Stimulated activated memory B cell treated with anti-CD40 and anti-IgM and Interleukin-4, amounts not matched to agents 10 μg/mL and 1 μg/mL and 100 μg/mL, for 72 hours (primary cell): ENCODE measurements at places on chromosomes 1 and 21.
A peak's percentile ranks its signal among the peaks of the same experiment; 100 is the strongest.

- H3K27ac ChIP-seq, result no peak overlapping the region
- H3K27me3 ChIP-seq, result no peaks in the 10 kb centered on the region
- peaks cover 25% of the 10 kb centered on the region for H3K36me3 ChIP-seq
- H3K4me1 ChIP-seq, result peaks cover 50% of the 10 kb centered on the region
Measured at GRCh38 chr1:165851034-165851658, 23.7 kb downstream of the UCK2 start.

GRCh38 chr1:19505693-19506457 is 20.5 kb upstream of the CAPZB start:
- no peaks in the 10 kb centered on the region for H3K27me3 ChIP-seq
- peak; percentile 91 for ATAC-seq
- peak overlapping the region; percentile 64 for H3K27ac ChIP-seq
- H3K4me1 ChIP-seq, result peaks cover 46% of the 10 kb centered on the region

- H3K4me3 ChIP-seq, result no peak overlapping the region
- peaks cover 47% of the 10 kb centered on the region for H3K27me3 ChIP-seq
- H3K27ac ChIP-seq, result no peak overlapping the region
- no peaks in the 10 kb centered on the region for H3K4me1 ChIP-seq
- no peaks in the 10 kb centered on the region for H3K36me3 ChIP-seq
- no peak for ATAC-seq
Measured at GRCh38 chr1:7616076-7616832, 154.8 kb upstream of the VAMP3 start.

- ATAC-seq, result no peak
- no peak overlapping the region for H3K4me3 ChIP-seq
- H3K36me3 ChIP-seq, result no peaks in the 10 kb centered on the region
- no peak overlapping the region for H3K27ac ChIP-seq
- H3K27me3 ChIP-seq, result peaks cover 15% of the 10 kb centered on the region
- no peaks in the 10 kb centered on the region for H3K4me1 ChIP-seq
Measured at GRCh38 chr1:171434717-171435346, 50.5 kb upstream of the PRRC2C start.

DNA sequence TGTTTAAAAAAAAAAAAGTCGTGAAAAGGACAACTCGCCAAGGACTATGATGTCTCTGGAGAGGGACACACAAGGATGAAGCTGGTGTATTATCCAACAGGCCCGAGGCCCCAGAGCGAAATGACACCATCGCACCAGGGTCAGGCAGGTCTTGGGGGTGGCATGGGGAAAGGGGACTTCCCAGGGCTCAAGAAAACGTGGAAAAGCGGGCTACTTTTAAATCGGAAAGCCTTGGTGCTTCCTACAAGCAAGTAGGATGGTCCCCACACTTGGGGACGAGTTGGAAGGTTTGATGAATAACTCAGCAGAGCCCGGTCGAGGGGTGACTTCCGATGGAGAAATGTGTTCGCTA is 505 bp upstream of the GNPAT start:
- peak overlapping the region; percentile 100 for H3K27ac ChIP-seq
- H3K4me1 ChIP-seq, result peaks cover 81% of the 10 kb centered on the region
- peaks cover 39% of the 10 kb centered on the region for H3K36me3 ChIP-seq
- no peaks in the 10 kb centered on the region for H3K27me3 ChIP-seq

DNA sequence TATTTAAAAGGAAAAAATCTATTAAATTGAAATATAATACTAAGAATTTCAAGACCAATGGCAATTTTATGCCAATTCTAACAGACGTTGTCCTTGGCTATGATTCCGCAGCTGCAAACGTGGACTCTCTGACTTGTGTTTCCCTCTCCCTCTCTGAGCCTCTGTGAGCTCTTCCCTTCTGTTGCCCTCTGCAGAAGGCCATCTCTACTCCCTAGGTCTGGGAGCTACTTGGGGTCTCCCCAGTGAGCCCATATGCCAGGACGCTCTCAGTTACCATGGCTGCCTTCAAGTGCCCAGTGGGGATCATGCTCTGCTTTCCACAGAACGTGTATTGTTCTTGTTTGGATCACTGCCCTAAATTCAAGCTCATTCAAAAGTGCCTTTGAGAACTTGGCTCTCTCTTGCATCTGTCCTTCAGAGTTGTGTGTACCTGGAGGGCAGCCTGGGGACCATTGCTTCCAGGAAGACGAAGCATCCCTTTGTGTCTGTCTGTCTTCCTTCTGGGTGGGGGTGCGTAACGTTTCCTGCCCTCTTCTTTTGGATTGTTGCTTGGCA is 97.5 kb upstream of the TSPAN2 start:
- H3K4me1 ChIP-seq, result peaks cover 5% of the 10 kb centered on the region
- H3K27ac ChIP-seq, result no peak overlapping the region
- H3K36me3 ChIP-seq, result no peaks in the 10 kb centered on the region
- H3K4me3 ChIP-seq, result no peak overlapping the region
- peaks cover 9% of the 10 kb centered on the region for H3K27me3 ChIP-seq

GRCh38 chr1:172647987-172648386 is 10.9 kb upstream of the FASLG start:
- no peak overlapping the region for H3K27ac ChIP-seq
- no peaks in the 10 kb centered on the region for H3K36me3 ChIP-seq
- no peak for ATAC-seq
- peaks cover 27% of the 10 kb centered on the region for H3K4me1 ChIP-seq
- H3K4me3 ChIP-seq, result no peak overlapping the region

- H3K4me1 ChIP-seq, result peaks cover 21% of the 10 kb centered on the region
- H3K27ac ChIP-seq, result peak overlapping the region; percentile 56
- H3K36me3 ChIP-seq, result peaks cover 73% of the 10 kb centered on the region
- no peak overlapping the region for H3K4me3 ChIP-seq
Measured at GRCh38 chr1:45512641-45513054, 9.0 kb downstream of the PRDX1 start.

- H3K4me3 ChIP-seq, result no peak overlapping the region
- no peaks in the 10 kb centered on the region for H3K36me3 ChIP-seq
- no peaks in the 10 kb centered on the region for H3K4me1 ChIP-seq
- no peak overlapping the region for H3K27ac ChIP-seq
- ATAC-seq, result no peak
Measured at GRCh38 chr1:214505134-214505533, 46.3 kb downstream of the PTPN14 start.

DNA sequence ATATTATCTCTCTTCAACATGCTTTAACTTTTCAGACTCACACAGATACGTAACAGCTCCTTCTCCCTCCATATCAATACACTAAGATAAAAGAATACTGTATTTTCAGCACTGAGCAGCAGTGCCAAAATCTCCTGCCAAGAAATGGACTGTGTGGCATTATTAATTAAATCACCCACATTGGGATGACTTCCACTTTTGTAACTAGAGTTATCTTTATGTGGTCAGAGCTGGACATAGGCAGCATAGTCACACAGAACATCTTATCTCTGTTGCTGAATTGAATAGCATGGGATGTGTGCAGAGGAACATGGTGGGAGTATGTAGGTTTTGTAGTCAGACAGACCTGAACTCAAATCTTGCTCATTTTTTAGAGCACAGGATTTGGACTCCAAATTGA is 41.4 kb upstream of the CACYBP start:
- no peak for ATAC-seq
- no peak overlapping the region for H3K4me3 ChIP-seq
- H3K36me3 ChIP-seq, result peaks cover 11% of the 10 kb centered on the region
- peaks cover 31% of the 10 kb centered on the region for H3K4me1 ChIP-seq
- H3K27ac ChIP-seq, result peak overlapping the region; percentile 46

DNA sequence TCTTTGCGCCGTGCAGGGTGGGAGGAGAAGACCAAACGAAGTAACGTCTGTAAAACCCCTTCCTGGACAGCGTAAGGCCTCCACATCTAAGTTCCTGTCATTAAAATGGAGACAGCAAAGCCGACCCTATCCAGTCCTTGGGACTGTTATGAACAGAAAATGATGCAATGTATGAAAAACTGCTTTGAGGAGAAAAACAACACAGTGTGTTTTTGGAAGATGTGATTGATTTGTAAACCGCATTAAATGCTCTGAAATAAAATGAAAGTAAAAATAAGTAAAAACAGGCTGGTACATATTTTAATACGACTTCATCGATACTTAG is 827 bp upstream of the URB1 start:
- peaks cover 37% of the 10 kb centered on the region for H3K4me1 ChIP-seq
- ATAC-seq, result no peak
- peaks cover 26% of the 10 kb centered on the region for H3K27me3 ChIP-seq
- H3K36me3 ChIP-seq, result peaks cover 17% of the 10 kb centered on the region

DNA sequence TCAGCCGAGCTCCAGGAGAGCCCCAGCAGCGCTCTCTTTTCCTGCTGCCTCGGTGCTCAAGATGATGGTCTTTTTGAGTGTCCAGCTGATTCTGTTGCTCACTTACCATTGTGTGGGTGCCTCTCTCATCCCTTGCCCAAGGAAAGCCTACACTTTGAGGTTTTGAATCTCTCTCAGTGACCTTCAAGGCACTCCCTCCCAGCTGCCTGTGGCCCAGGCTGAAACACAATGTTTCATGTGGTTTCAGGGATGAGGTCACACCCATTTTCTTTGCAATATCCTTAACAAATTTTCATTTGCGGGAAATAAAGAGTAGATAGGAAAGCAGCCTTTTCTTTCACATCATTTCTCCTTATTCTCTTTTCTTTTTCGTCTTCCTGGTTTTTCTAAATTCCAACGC is 12.6 kb upstream of the MRPS14 start:
- no peak overlapping the region for H3K4me3 ChIP-seq
- ATAC-seq, result no peak
- no peak overlapping the region for H3K27ac ChIP-seq
- no peaks in the 10 kb centered on the region for H3K4me1 ChIP-seq
- no peaks in the 10 kb centered on the region for H3K36me3 ChIP-seq
- H3K27me3 ChIP-seq, result no peaks in the 10 kb centered on the region

DNA sequence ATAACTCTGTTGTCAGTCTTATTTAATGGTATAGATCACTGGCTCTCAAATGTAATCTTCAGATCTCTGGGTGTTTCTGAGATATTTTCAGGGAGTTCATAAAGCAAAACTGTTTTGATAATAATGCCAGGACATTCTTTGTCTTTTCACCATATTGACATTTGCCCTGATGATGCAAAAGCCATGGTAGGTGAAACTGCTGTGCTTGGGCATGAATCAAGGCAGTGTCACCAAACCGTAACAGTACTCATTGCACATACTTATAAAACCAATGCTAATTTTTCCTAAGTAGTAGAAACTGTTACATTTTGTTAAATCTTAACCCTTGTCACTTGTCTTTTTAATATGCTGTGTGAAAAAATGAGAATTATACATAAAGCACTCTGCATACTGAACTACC is 76.0 kb downstream of the RPS6KC1 start:
- H3K4me3 ChIP-seq, result no peak overlapping the region
- H3K36me3 ChIP-seq, result peaks cover 11% of the 10 kb centered on the region
- H3K4me1 ChIP-seq, result no peaks in the 10 kb centered on the region
- H3K27ac ChIP-seq, result no peak overlapping the region
- no peaks in the 10 kb centered on the region for H3K27me3 ChIP-seq

- ATAC-seq, result no peak
- H3K27me3 ChIP-seq, result no peaks in the 10 kb centered on the region
- H3K36me3 ChIP-seq, result peaks cover 43% of the 10 kb centered on the region
- no peak overlapping the region for H3K27ac ChIP-seq
Measured at GRCh38 chr1:101241485-101242225, 4.8 kb downstream of the S1PR1 start.

GRCh38 chr1:204265665-204266064 is 51.9 kb upstream of the GOLT1A start:
- no peaks in the 10 kb centered on the region for H3K36me3 ChIP-seq
- peaks cover 10% of the 10 kb centered on the region for H3K27me3 ChIP-seq
- no peak overlapping the region for H3K4me3 ChIP-seq

DNA sequence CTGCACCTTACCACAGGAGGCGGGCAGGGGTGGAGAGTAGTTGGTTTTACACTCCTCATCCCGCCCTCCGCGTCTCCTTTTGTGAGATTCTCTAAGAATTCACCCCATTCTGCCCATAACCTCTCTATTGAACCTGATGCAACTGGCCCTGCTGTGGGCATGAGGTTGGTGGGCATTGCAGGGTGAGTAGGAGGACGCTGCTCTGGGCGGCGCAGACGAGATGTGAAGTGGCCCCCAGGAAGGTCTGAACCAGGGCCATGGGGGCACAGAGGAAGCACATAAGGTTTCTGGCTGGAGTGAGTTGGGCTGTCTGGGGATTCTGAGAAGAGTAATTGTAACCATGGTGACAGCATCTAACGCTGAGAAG is 8.8 kb downstream of the PADI1 start:
- H3K4me1 ChIP-seq, result peaks cover 54% of the 10 kb centered on the region

DNA sequence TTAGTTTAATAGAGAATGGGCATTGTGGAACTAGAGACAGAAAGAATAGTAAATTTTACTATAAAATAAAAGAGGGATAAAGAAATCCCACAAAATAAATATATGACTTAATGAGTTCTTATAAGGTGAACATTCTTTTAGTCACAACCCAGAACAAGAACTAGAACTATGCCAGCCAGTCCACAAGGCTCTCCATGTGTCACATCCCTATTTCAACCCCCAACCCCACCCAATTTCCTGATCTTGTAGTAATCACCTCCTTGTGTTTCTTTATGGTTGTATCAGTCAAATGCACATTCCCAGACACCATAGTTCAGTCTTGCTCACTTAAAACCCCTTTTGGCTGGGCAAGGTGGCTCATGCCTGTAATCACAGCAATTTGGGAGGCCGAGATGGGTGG is 662.3 kb upstream of the CAMK1G start:
- H3K36me3 ChIP-seq, result no peaks in the 10 kb centered on the region
- no peaks in the 10 kb centered on the region for H3K27me3 ChIP-seq
- no peak overlapping the region for H3K4me3 ChIP-seq
- no peaks in the 10 kb centered on the region for H3K4me1 ChIP-seq
- no peak overlapping the region for H3K27ac ChIP-seq

DNA sequence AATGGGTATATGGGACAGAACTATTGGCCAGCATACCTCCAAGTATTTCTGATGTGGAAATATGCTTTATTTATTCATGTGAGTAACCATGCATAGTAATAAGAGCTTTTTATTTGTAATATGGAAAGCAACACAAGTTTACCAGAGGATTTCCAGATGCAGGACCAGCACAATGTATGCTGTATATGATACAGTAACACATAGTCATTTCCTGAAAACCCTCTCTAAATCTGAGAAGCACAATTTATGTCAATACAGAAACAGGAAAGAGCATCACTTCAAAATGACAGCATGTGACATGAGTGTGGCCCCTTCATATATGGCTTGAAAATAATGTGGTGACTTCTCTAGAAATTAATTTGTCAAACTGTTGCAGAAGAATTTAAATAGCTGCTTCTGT is 1134.7 kb upstream of the ADGRL2 start:
- no peaks in the 10 kb centered on the region for H3K27me3 ChIP-seq
- ATAC-seq, result no peak
- H3K4me3 ChIP-seq, result no peak overlapping the region
- no peaks in the 10 kb centered on the region for H3K36me3 ChIP-seq
- H3K27ac ChIP-seq, result no peak overlapping the region

DNA sequence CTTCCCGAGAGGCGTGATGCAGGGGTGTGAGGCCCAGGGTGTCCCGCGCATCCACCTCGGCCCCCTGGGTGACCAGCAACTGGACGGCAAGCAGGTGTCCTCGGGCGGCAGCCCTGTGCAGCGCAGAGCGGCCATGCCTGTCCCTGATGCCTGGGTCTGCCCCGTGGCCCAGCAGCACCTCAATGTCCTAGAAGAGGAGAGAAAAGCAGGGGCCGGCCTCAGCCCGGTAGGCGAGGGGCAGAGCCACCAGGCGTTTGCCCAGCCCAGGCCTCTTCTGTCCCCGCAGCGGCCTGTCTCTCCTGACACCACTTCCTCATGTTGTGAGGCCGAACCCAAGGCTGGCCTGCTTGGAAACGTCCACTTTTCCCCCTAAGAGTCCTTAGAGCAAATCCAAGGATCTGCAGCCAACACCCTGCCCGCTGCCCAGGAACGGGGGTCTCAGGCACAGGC is 1.7 kb downstream of the ANKRD65 start:
- H3K36me3 ChIP-seq, result no peaks in the 10 kb centered on the region
- H3K4me1 ChIP-seq, result peaks cover 26% of the 10 kb centered on the region
- H3K4me3 ChIP-seq, result no peak overlapping the region
- peaks cover 34% of the 10 kb centered on the region for H3K27me3 ChIP-seq
- no peak for ATAC-seq

GRCh38 chr1:112605633-112606327 is 13.2 kb downstream of the ST7L start:
- H3K27ac ChIP-seq, result no peak overlapping the region
- no peak overlapping the region for H3K4me3 ChIP-seq
- peaks cover 46% of the 10 kb centered on the region for H3K36me3 ChIP-seq
- peaks cover 9% of the 10 kb centered on the region for H3K4me1 ChIP-seq
